Activated naive CD4-positive, alpha-beta T cell (primary cell): ENCODE measurements at places on chromosomes 3 and 15.

GRCh38 chr3:158420654-158421396 is 150.2 kb upstream of the MLF1 start:
- DNase-seq: no peak

- no peak for DNase-seq
Measured at GRCh38 chr3:181699171-181699903, 12.4 kb upstream of the SOX2 start.

- DNase-seq: no peak
Measured at GRCh38 chr15:30038667-30039523, 43.9 kb upstream of the GOLGA8J start.

GRCh38 chr3:68986496-68987208 is 26.8 kb downstream of the EOGT start:
- DNase-seq: no peak

GRCh38 chr3:98623572-98624280 is 30.3 kb upstream of the CPOX start:
- no peak for DNase-seq

- no peak for DNase-seq
Measured at GRCh38 chr3:52109611-52110301, 44.5 kb downstream of the POC1A start.

DNA sequence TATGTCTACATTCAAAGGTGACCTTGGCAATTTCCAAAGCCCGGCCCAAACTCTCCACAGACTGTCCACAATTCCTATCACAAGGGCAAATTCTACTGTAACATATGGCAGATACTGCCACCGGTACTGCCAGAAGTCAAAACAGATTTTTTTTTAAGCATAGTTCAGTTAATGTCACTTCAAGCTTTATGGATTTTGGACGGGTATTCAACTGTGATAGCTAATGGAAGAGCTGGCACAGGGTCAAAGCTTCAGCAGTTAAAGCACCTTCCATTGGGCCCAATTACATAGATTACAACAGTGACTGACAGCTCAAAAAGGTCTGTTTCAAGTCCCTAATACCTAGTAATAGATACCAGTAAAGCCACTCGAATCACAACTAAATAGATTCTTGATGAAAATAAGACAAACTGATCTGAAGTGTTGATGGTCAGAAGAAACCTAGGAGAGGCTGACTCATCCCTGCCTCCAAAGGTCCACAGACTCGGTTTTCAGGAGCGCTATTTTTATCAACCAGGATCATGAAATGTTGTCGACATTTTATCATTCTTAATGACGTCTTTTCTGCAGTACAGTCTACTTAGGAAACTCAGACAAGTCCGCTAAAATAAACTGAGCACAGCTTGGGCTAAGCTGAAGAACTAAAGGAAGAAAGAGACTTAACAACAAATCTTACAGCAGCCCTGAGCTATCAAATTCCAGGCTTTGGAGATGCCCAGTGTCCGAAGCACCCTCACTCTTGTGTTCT is 38.7 kb downstream of the ANXA2 start:
- DNase-seq: no peak

- DNase-seq: no peak
Measured at GRCh38 chr3:76132154-76132470, 346.8 kb upstream of the ZNF717 start.

- DNase-seq: no peak
Measured at GRCh38 chr3:20078194-20078714, 38.0 kb downstream of the KAT2B start.

GRCh38 chr3:139472380-139473010 is 3.8 kb downstream of the RBP2 start:
- DNase-seq: no peak

- no peak for DNase-seq
Measured at GRCh38 chr3:115789481-115789880, 166.2 kb downstream of the GAP43 start.

GRCh38 chr15:99148851-99149276 is 44.0 kb downstream of the SYNM start:
- no peak for DNase-seq

DNA sequence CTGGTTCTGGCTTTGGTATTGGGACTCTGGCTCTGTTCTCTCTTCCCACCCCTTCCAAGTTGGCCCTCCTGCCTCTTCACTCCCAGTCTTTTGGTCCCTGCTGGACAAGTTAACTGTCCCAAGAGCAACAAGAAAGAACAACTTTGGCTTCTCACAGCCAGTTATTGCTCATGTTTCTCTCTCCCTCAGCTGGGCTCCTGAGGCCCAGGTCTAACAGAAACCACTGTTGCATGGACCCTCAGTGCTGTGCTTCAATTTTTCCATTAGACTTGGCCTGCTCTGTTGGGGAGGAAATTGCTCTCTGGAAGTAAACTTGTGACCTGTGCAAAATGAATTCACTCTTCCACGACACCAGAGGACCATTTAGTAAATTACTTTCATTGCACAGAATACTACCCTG is 64.5 kb downstream of the CHST2 start:
- DNase-seq: no peak

- DNase-seq: no peak
Measured at GRCh38 chr15:68316061-68316804, 38.7 kb downstream of the FEM1B start.

GRCh38 chr3:4290272-4290893 is 12.8 kb upstream of the SETMAR start:
- DNase-seq: no peak

DNA sequence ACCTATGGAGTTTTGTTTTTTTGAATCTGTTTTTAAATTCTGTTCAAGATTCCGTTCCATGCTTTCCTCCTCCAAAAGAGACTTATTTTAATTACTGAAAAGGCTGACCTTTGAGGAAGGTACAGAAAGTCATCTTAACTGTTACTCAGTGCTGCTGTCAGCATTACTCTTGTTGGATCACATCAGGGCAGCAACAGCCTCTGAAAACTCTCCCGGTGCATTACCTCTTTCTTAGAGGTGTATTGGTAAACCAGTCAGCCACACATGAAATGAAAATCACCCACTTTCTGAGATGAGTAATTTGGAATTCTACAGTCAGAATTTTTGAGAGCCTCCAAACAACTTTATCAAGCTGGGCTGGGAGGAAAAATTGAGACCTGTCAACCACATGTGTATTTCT is 88.5 kb upstream of the LIMD1 start:
- no peak for DNase-seq

DNA sequence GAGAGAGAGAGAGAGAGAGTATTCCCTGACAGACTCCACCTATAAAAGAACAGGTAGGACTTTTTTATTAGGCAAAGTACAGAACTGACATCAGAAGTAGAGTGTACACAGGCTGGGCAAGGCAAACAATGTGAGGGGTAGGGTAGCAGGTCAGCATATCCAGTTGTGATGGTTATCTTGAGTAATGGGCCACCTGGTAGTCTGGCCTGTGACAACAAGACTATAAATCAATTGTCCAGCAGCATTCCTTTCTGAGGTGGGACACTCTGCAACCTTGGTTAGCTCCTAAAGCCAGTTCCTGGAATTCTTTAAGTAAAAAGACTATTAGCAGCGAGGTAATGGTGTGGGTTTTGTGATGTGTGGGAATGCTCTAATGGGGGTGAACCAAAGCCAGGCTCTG is 14.9 kb upstream of the TMCC1 start:
- DNase-seq: no peak

GRCh38 chr15:40594429-40594836 is 384 bp downstream of the KNL1 start:
- DNase-seq: no peak

GRCh38 chr3:149475451-149476060 is 1.1 kb downstream of the TM4SF4 start:
- no peak for DNase-seq

- DNase-seq: no peak
Measured at GRCh38 chr3:122520861-122521260, 6.1 kb upstream of the KPNA1 start.

DNA sequence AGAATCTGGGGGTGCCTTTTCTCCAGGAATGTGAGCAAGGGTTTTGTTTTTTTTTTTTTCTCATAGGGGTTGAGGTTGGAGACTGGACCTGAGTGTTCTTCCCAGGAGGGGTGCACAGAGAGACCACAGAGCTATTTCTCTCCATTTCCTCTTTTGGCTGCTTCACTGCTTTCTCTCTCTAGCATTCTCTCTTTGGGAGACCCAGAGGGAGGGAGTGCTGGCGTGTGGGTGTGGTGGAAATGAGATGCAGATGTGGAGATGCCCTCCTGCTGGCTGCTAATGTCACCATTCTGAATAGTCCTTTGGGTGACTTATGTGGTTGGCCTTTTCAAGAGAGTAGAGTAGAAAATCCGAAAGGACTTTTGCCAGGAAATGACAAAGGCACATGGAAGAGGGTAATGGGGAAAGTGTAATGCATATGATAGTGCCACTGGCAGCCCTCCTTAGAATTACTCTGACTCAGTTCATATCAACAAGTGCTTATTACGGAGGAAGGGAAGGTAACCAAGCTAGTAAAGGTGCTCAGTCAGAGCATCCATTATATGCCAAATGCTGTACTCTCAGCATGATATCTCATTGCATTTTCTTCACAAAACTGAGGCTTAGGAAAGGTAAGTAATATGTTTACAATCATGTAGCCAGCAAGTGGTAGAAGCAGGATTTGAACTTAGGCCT is 1.9 kb downstream of the SYN2 start:
- no peak for DNase-seq
